GM12891 (cell line): ENCODE measurements at places on chromosomes 13 and 19.

GRCh38 chr13:66977161-66977560, 253.0 kb downstream of the PCDH9 start:
- no peak for DNase-seq

GRCh38 chr13:89883893-89884448, 1463.5 kb upstream of the MIR17HG start:
- no peak for DNase-seq

DNA sequence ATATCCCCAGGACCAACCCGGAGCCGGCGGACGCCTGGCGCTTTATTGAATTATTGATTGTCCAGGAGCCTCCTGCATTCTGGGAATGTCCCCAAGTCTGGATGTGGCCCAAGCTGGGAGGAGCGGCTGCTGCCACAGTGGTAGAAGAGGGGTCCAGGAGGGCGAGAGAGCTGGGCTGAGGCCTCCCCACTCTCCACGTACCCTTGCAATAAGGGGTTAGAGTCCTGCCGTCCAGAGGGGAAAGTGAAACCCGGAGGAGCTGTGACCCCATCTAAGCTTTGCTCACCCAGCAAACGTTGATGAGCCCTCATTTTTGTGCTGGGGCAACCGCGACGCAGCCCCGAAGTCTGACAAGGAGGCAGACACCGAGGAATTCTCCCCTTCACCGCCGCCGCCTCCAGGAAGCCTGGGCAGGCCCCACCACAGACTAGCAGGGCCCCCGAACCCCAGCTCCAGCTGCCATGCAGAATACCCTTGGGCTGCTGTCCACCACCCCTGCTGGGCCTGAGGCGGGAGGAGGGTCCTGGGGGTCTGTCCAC, 1.4 kb upstream of the C2CD4C start:
- DNase-seq, result no peak

DNA sequence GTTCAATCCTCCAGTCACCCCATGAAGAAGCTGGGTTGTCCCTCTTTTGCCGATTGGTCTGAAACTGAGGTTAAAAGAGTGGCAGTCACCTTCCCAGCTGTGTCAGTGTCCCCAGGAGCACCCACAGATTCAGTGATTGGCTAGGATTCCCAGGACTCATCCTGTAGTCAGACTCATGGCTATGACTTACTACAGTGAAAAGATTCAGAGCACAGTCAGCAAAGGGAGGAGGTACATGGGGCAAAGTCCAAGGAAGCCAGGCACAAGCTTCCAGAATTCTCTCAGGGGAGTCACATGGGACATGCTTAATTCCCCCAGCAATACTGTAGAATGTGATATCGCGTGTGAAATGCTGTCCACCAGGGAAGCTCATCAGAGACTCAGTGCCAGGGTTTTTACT, 14.2 kb downstream of the ZNF473 start:
- no peak for DNase-seq

- no peak for DNase-seq
Observed at GRCh38 chr19:15260939-15261338, 28.7 kb upstream of the EPHX3 start.

GRCh38 chr13:36130193-36130551, 1.0 kb downstream of the DCLK1 start:
- no peak for DNase-seq

GRCh38 chr13:44104197-44104490, 224.4 kb downstream of the LACC1 start:
- DNase-seq, result no peak

DNA sequence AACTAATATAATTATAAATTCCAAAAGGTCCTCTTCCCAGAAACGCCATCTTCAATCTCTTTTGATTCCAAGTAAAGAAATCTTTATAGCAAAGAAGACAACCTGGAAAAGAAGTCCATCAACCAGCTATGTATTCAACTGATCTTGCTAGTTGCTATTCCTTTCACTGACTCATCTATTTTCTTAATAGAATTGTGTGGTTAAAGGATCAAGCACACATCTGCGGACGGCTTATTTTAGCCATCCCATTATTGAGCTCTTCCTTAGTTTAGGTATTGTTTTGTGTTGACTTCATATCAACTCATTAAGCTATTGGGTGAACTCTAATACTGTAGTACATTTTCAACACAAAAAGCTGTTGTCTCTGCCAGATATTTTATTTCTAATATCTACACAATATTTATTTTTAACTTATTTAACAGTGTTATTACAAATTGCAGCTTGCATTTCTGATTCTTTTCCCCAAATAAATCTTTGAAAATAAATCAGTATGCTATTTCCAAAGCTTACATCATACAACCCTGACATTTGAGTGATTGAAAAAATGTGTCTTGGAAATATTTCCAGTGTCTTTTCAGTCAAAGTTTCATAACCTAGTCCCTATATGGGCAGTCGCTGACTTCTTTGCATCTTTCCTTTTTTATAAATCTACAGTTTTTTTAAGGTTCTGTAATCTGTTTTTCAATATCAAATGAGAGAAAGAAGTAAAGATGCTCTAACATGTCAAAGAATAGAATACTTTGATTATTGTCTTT, 158.8 kb upstream of the SPRY2 start:
- DNase-seq, result no peak

DNA sequence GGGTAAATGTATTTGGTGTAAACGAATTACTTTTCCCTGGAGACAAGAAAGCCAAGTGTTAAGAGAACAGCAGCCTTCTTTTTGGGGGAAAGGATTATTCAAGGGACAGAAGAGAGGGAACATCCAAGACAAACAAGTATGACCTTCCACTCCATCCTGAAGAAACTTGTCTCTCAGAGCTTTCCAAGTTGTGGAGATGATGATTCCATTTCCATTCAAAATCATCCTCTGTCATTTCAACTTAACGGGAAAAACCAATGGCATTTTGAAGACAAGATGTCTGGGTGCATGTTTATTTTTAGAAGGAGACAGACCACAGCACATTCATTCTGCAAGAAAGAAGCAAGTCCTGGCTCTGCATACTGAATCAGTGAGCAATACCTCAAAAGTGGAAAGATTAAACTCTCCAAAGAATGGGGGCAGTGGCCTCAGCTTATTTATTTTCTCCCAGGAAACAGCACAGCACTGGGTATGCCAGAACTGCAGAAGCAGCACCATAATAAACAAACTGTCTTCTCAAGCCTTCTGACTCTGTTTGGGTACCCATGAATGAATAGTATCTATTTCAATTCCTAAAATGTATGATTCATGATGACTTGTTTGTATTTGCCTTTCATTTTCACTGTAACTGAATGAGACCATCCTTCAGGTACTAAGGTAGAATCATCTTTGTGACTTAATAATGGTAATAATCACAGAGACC, 541.0 kb downstream of the RFC3 start:
- DNase-seq, result no peak

- no peak for DNase-seq
Observed at GRCh38 chr13:100323937-100324336, 235.0 kb downstream of the PCCA start.

DNA sequence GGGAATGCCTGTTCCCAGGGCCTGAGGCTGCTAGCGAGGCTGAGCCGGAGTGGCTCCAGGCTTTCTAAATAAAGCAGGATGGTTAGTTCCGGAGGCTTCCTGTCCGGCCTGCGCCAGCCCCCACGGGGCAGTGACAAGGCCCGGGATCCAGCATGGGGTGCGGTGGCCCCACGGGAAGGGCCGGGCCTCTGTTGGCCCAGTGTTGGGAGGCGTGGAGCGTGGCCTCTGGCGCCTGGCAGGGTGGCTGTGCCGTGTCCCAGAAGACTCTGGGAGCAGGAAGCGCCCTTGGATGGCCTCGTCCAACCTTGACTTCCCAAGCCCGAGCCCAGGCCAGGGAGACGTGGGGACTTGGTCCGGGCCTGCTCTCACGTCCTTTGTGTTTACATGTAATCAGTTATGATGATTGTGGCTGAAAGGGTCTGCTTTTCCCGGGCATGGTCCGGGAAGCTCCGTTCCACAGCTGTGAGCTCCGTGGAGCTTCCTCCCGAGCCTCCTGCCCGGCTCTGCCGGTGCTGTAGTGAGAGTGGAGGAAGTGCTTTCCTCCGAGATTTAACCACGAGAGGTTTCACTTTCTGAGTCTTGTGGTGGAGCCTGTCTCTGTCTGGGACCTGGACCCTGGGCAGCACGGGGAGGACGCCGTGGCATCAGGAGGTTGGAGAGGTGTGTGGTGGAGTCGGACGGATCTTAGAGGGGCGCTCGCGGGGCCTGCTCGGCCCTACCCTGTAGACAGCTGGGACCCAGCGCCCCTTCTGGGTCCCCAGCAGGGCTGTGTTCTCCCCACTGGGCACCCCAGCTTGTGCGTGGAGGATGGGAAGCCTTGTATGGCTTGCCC, 4.6 kb downstream of the GNA11 start:
- DNase-seq, result no peak

- DNase-seq, result no peak
Observed at GRCh38 chr13:100895651-100896050, 221.1 kb upstream of the TMTC4 start.

- no peak for DNase-seq
Observed at GRCh38 chr13:82407321-82407720, 1475.0 kb downstream of the SLITRK1 start.

GRCh38 chr19:4660181-4660791, 9.9 kb downstream of the MYDGF start:
- no peak for DNase-seq

GRCh38 chr19:13906521-13906904, 512 bp downstream of the CC2D1A start:
- no peak for DNase-seq

- no peak for DNase-seq
Observed at GRCh38 chr13:44021422-44021821, 141.7 kb downstream of the LACC1 start.

GRCh38 chr19:50155520-50156109, 7.5 kb downstream of the IZUMO2 start:
- DNase-seq, result no peak

- peak; percentile 85 for DNase-seq
Observed at GRCh38 chr13:50123862-50124535, 108.8 kb downstream of the KCNRG start.

GRCh38 chr13:23098161-23098907, 82.4 kb upstream of the SGCG start:
- no peak for DNase-seq

DNA sequence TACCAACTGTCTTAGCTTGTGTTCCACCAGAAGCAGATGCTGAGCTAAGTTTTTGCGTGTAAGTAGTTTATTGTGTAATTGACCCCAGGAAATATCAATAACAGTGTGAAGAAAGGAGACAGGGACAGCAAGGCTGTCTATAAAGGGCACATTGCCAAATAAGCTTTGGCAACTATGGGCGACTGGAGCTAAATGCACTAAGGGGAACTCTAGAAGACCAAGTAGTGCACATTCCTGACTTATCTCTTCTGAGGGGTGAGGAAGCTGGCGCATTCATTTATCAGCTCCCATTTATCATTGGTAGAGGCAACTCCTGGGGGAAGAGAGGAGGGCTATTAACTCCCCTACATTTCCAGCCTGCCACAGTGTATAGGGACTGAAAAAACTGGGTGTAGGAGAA, 135.0 kb downstream of the DLEU7 start:
- DNase-seq, result no peak

GRCh38 chr13:22031702-22032286, 360.9 kb downstream of the FGF9 start:
- DNase-seq, result no peak

DNA sequence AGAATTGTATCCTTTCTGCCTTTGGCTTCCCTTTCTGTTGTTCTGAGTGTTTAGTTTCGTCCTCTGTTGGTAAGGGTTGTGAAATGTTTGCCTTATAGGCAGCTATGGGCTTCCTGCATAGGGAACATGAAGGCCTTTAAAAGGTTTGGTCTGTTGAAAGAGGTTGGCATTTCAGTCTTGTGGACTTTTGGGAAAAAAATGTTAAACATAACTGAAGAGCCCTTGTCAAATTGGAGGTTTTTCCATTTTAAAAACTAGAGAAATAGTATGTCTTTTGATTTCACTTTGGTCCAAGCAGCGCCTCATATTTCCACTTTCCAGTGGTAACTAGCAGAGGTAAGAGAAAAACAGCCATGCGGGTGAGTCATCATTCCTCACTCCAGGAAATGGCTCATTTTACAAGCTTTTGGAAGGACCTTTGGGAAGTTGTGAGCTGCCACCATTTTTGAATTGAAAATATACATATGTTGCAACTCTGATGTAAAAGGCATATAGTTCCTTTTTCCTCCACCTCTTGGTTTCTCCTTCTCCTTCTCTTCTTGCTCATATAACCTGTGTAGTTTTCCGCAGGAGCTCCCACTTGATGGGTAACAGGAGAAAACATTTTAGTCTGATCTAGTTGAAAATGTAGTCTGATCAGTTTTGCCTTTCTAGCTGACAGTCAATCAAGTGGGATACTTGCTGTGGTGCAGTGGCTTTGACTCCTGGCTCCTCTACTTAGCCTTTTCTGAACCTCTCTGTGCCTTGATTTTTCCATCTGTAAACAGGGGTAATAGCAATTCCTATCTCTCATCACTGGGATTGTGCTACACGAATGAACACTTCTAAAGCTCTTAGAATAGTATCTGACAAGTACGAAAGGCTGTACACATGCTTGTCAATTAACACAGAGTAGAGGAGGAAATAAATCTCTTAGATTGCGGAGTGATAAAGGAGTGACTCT, 23.0 kb downstream of the GPC6 start:
- DNase-seq, result no peak

- DNase-seq, result no peak
Observed at GRCh38 chr13:44218501-44219240, 155.0 kb upstream of the SERP2 start.

GRCh38 chr13:95403349-95404140, 102.3 kb upstream of the ABCC4 start:
- DNase-seq, result no peak

GRCh38 chr19:6101291-6101825, 8.9 kb downstream of the RFX2 start:
- no peak for DNase-seq

DNA sequence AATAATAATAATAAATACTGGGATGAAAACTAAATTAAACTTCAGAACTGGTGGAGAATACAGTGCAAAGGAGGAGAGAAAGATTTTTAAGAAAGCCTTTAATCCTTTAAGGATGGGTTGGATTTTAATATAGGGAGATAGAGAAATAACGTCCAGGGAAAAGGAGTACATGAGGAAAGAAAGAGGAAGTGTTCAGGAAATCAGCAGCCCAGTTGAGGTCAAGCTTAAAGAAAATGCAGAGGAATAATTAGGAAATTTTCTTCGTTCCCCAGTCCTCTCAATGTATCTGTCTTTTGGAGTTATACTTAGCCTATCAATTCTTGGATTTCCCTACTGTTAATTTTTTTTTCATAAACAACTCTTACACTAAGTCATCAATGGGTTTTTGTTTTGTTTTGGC, 47.7 kb downstream of the INTS6 start:
- DNase-seq, result no peak
